ENCODE measurements at places on chromosomes 3 and 15.

DNA sequence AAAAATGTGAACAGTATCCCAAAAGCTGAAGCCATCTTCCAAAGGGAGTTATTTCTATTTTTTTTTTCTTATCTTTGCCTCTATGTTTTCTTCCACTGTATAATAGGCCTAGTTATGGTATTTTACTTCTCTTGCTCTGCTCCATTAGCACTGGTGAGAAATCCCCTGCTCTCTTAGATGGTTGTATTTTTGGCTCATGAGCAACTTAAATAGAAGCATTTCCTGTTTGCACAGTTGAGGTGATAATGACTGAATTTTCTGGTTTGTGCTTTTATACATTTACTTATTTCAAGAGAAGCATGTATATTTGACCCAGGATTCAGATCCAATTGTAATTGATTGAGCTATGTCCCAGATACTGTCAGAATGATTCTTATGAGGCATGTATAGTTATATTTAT is 61.6 kb upstream of the CD200R1L start:
- no peak for DNase-seq

DNA sequence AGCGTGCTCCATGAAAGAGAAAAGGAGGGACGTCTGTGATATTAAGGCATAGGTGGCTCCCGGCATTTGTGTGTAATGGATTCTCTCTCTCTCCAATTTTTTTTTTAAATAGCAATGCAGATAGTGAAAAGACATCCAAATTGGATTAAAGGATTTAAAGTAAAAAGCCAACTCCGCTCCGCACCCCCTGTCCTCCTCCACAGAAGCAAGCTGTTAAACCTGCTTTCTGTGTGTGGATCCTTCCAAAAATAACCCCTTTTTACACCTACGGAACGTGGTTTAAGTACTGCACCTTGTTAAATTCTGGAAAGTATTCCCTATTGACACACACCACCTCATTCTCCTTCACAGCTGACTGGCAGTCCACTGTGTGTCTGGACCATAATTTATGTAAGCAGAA is 61.6 kb downstream of the ST8SIA2 start:
- DNase-seq: no peak

- DNase-seq: no peak
Observed at GRCh38 chr3:90128391-90128790, 1021.0 kb downstream of the EPHA3 start.

- no peak for DNase-seq
Observed at GRCh38 chr3:31908391-31909097, 72.5 kb downstream of the OSBPL10 start.

DNA sequence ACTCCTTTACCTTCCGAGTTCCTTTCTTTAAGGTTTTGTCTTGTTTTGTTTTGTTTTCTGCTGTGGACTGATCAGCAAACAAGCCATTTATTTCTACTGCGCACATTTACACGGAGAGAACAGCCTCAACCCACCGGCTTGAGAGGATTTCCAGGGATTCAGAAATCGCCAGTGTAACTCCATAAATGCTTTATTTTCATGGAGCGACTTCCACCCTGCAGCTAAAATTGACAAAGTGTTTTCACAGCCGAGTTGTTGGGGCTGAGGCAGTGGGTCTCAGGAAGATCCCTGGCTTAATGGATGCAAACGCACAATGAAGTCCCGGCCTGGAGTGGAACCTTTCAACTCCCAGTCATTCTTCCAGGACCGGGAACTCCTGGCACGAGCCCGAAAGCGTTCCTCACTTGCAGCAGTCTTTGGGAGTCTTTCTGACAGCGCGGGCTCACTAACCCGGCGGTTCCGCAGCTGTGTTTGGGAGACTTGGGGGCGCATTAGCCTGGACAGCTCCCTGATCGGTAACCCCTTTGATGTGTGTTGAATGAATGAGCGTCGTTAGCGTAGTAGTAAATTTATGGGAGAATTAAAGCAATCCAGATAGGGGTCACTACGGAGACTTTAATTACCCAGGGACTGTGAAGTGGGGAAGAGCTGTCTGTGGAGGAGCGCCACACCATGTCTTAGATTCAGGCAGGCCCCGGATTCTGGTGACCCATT is 785 bp upstream of the MYRIP start:
- no peak for DNase-seq

DNA sequence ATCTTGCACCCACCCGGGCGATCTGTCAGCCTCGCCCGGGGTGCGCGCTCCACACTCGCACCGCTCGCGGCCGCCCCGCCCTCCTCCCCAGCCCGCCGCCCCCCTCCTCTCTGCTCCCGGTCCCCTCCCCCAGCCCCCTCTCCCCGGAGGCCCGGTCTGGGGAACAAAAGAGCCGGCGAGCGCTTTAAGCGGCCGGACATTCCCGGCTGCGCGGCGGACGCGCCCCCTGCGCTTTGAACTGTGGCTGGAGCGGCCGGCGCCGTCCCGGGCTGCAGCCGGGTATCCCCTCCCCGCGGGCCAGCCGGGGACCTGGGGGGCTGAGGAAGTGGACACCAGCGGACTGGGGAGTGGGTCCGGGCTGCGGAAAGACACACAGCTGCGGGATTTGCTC is at the start of gene IGDCC3:
Gene IGDCC3, minus strand, starts transcription at position 27 of the 391 bp plus-strand sequence. CDS start 214 bp downstream, outside the sequence.
- DNase-seq: no peak

- no peak for DNase-seq
Observed at GRCh38 chr15:59993041-59993750, 10.9 kb upstream of the FOXB1 start.

- no peak for DNase-seq
Observed at GRCh38 chr3:45198264-45199260, 27.5 kb downstream of the TMEM158 start.
